NCI-H460 (cell line): ENCODE measurements at places on chromosomes 2 and 18.

- no peak for DNase-seq
Measured at GRCh38 chr2:55869637-55870325, 53.8 kb downstream of the EFEMP1 start.

DNA sequence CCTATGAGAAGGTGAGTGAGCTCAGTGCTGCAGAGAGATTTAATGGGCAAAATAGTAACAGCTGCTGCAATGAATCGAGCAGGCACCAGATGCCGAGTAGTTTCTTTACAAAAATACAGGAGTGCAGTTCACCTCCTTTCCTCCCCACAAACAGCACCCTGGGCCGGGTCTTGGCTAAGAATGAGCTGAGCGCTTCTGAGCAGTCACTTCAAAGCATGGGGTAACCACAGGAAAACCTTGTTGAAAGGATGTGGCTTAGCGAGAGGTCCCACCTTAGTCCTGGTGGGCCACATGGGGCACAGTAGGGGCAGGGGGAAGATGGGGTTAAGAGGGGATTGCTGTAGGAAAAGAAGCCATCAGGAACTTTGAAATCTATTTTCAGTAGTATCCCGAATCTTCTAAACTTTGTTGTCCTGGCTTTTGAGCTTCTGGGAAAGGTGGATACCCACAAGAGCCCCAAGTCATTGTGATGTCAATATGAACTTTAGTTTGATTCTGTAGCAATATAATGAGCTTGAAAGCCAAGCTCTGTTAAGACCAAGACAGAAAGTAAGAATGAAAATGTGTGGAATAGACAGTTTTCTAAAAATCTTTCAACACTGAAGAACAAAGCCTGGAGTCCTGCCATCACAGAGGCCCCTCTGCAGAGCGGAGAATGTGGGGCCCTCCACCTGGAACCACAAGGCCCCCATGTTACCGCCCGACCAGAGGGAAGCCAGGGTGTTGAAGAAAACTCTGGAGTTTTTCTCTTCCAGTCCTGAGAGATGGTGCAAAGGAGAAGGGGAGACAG lies 101.0 kb upstream of the ZNF236 start:
- DNase-seq = no peak

DNA sequence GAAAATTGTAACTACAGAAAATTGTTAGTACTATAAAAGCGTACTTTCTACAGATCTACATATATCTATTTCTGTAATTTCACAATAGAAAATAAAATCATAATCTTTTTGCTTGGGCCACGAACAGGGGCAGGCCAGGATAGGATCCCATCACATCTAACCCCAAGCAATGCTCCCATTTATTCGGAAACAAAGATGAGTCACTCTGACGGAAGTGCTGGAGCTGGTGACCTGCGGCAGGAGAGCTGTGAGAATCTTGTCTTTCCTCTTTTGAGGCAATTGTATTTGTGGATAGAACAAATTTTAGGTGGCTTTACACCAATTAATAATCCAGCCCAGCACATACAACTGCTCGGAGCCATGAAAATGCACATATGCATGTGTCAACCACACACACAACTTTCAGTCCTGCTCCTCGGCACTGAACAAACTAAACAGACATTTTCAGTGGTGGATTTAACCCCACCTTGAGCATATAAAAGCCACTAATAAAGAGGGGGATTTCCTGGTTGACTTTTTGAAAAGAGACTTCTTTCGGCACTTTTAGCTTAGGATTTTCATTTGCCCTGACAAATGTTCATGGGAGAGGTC lies 22.3 kb upstream of the INSIG2 start:
- DNase-seq = no peak

- DNase-seq = no peak
Measured at GRCh38 chr2:35864141-35864540, 491.4 kb upstream of the CRIM1 start.

DNA sequence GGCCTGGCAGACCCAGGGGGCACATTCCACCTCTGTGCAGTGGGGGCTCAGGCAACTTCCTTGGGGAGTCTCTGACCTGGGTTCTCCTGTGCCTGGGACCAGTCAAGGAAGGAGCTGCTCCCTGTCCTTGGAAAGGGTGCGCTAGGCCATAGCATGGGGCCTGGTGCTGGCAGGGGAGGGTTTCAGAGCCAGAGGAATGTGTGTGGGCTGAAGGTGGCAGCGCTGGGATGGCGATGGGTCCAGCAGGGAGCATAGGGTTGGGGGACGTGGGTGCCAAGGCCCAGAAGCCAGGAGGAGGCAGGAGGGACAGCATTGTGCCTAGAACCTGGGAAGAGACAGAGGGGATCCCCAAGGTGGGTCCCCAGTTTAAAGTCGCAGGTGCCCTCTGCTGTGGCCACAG lies 66.3 kb upstream of the TUBA3E start:
- no peak for DNase-seq

- DNase-seq = no peak
Measured at GRCh38 chr2:238108423-238109183, 8.5 kb downstream of the ESPNL start.

GRCh38 chr2:67867735-67868134 lies 195.1 kb downstream of the C1D start:
- DNase-seq = no peak

- no peak for DNase-seq
Measured at GRCh38 chr18:46917803-46918600, 600 bp downstream of the KATNAL2 start.

- no peak for DNase-seq
Measured at GRCh38 chr2:43088143-43089073, 138.0 kb downstream of the ZFP36L2 start.

DNA sequence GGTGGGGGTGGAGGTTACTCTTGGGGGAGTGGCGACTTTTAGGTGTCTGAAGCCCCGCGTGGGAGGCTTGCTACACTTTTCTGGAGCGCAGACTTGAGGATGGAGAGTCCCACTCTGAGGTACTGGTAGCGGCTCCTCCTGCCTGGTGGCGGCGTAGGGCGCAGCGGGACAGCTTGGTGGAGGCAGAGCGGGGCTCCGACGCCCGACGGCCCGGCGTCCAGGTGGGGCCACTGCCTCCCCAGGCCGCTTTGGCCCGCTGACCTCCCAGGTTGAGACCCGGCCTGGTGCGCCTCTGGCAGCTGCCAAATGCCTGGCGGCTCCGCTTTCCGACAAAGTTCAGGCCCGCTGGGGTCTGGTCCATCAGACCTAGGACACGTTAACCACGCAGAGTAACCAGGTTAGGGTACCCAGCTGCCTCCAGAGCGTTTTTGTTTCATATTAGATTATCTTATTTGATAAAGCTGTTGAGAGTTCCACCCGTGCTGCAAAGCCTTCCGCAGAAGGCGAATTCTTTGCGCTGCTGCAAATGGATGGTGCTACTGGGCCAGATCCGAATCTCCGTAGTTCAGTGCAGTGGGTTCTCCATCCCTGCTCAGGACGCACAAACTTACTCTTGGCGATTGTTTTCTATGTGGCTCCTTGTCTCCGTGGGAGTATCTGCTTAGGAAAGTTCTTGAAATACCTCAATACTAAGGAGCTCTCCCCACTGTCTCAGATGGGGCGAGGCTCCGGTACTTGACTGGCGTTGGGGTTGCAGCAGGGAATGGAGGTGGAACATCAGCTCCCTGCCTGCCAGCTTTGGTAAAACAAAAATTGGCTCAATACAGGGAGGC lies 405.9 kb downstream of the XIRP2 start:
- DNase-seq = no peak

- no peak for DNase-seq
Measured at GRCh38 chr2:119478978-119479295, 45.3 kb downstream of the SCTR start.

GRCh38 chr18:10995550-10995949 lies 153.8 kb downstream of the PIEZO2 start:
- DNase-seq = no peak

DNA sequence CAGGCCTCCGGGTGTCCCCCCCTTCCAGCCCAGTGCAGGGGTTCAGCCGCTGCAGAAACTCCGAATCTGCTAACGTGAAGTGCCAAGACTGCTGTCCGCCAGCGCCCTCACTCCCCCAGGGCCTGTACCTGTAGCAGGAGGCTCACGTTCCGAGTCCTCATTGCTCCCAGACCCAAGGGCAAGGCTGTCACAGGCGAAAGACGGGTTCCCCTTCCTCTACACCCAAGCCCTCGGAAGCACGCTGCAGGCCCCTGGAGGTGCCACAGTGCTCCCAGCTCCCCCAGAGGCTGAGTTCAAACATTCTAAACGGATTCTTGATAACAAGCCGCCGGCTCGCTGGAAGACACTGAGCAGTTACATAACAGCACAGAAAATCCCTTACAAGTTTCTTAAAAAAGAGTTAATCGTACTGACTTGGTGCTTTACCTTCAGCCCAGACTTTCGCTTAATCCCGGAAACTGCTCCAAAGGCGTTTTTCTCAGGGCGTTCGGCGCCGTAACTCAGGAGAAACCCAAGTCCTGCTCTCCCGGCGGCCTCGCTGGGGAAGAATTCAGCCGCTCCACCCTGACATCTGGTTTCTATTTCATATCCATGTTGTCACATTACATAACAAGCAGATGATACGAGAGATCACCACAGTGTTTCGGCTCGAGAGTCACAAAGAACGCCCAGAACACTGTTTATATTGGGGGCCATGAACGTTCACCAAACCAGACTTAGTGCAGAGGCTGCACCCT lies 92.0 kb downstream of the HDAC4 start:
- DNase-seq = no peak
